ENCODE measurements at places on chromosomes 4 and X.

- no peak for DNase-seq
Measured at GRCh38 chr4:795726-796119, 30.2 kb downstream of the CPLX1 start.

- DNase-seq, result no peak
Measured at GRCh38 chrX:22758807-22759481, 240.8 kb upstream of the DDX53 start.

DNA sequence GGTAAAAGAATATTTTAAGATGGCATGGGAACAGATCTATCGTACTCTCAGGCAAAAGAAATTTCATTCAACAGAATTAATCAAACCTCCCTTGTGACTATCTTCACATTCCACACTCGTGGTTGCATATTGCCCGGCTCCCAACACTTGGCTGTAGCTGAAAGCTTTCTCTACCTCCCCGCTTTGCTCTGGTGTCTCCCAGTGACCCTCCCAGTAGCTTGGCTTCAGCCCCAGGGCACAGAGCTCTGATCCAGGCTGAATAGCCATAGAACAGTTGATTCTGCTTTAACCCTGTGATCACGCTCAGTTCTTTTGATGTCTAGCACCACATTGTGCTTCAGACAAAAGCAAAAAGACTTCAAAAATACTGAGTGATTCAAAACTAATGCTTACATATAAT lies 24.6 kb downstream of the SLC7A11 start:
- no peak for DNase-seq

GRCh38 chr4:78661921-78662521 lies 110.5 kb downstream of the ANXA3 start:
- DNase-seq, result no peak

DNA sequence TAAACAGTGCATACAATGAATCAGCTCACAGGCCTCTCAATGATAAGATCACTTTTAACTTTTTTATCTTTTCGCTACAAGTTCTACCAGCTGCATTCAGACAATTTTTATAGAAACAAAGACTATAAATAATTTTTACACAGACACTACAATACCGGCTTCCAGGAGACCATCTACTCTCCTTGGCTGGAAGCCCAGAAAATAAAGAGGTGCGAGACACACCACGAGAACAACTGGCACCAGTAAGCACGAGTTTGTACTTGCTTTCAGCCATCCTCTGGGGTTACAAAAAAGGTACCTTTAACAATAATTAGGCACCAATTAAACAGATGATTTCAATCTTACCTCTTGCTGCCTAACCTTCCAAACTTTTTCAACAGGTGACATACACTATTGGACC lies 11.2 kb upstream of the PRDX4 start:
- DNase-seq, result no peak

DNA sequence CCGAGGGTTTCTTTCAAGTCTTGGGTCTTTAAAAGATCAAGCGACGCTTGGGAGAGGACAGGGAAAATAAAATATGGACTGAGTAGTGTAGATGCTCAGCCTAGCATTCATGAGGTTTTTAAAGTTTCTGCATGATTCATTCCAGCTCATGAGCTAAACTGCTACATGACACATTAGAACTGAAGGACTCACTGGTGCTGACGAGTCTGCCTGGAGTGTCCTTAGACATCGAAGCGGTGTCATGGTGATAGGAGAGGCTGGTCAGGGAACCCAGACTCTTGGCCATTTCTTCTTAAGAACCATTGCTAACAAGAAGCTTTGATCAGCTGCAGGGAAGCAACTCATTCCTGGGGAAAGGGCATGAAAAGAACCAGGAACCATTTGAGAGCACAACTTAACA lies 158.6 kb downstream of the TRIML1 start:
- DNase-seq, result no peak

DNA sequence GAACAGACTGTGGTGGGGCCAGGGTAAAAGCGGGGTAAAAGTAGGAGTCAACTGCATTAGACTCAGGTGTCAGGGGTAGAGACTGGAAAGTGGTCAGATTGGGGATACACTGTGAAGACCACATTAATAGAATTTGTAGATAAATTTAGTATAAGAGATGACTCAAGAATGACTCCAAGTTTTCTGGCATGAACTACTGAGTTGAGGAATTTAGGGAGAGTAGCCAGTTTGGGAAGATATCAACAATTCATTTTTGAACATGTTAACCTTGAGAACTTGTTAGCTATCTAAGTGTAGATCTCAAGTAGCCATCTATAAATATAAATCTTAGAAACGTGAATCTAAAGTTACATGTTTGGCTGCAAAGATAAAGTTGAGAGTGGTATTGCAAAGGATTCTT lies 206.9 kb upstream of the HCCS start:
- no peak for DNase-seq

- no peak for DNase-seq
Measured at GRCh38 chr4:188620608-188621007, 481.4 kb downstream of the TRIML1 start.

- no peak for DNase-seq
Measured at GRCh38 chrX:154419189-154419588, 7.8 kb downstream of the TAFAZZIN start.

DNA sequence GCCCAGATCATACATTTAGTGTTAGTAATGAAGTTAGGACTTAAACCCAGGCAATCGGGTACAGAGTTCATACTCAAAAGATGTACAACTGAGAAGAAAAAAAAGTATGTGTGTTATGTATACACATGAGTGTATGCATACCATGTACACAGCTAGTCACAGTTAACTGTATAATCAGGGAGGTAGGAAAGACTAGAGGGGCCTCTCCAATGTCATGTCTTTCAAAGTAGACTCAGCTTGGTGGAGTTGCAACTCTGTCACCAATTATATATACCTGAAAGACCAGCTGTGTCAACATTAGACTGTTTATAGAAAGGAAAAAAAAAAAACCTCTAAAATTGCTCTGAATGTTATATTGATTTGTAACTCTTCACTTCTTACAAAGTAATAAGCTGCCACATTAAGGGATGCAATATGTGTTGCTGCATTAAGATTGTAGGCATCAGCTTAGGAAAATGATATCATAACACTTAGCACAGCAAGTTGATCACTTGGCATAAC lies 167.5 kb downstream of the DCTD start:
- DNase-seq, result no peak

DNA sequence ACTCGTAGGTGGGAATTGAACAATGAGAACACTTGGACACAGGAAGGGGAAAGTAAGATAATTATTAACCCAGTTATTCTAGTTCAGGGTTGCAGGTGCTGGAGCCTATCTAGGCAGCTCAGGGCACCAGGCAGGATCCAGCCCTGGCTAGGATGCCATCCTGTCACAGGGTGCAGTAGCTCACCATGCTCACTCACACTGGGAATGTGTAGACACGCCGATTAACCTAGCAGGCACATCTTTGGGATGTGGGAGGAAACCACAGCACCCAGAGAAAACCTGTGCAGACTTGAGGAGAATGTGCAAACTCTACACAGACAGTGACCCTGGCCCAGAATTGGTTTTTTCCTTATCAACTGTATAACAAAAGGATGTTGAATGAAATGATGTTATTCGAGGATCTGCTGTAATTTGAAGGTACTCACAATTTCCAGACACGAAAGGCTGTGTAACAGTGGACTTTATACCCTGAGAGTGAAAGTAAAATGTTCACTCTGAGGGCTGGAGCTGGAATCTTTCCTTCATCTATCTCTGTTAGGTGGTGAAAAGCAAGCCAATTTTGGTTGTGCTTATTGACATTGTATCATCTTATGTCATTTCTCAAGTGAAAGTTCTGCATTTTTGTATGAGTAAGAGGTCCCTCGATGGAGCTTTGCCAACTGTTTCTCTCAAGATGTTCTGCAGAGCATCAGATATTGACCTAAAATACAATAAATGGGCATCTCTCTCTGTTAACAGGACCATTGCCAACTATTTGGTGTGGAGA lies 78.8 kb downstream of the PHEX start:
- DNase-seq, result no peak

- DNase-seq, result no peak
Measured at GRCh38 chr4:5782829-5783476, 72.0 kb downstream of the EVC start.

GRCh38 chrX:104172788-104173187 lies 6.5 kb downstream of the FAM199X start:
- DNase-seq, result no peak

Data from NCI-H1694 treated with DMSO at 0.1 percent for 48 hours (cell line).